Tibial nerve (tissue), 4 donors: ENCODE measurements at places on chromosomes 3 and 15.

GRCh38 chr15:74155766-74156417 lies 17.6 kb upstream of the ISLR start:
- H3K4me3 ChIP-seq, result no peak overlapping the region
- no peak for DNase-seq
- H3K27me3 ChIP-seq, result no peaks in the 10 kb centered on the region
- H3K27ac ChIP-seq, result no peak overlapping the region
- H3K36me3 ChIP-seq, result no peaks in the 10 kb centered on the region

- H3K27ac ChIP-seq, result no peak overlapping the region
- H3K4me3 ChIP-seq, result no peak overlapping the region
- no peaks in the 10 kb centered on the region for H3K4me1 ChIP-seq
- H3K27me3 ChIP-seq, result no peaks in the 10 kb centered on the region
- DNase-seq, result no peak
- H3K36me3 ChIP-seq, result no peaks in the 10 kb centered on the region
These were observed 50.0 kb upstream of the TRPM1 start for GRCh38 chr15:31151301-31152233.

- DNase-seq, result peak; percentile 43
- H3K27me3 ChIP-seq, result no peaks in the 10 kb centered on the region
- no peak overlapping the region for H3K4me3 ChIP-seq
- no peaks in the 10 kb centered on the region for H3K4me1 ChIP-seq
These were observed 23.2 kb upstream of the TATDN2 start for GRCh38 chr3:10224794-10225665.

- H3K4me3 ChIP-seq, result no peak overlapping the region
- no peaks in the 10 kb centered on the region for H3K4me1 ChIP-seq
- no peak for DNase-seq
- no peaks in the 10 kb centered on the region for H3K36me3 ChIP-seq
- H3K27ac ChIP-seq, result no peak overlapping the region
These were observed 13.0 kb downstream of the CYP1A1 start for GRCh38 chr15:74712311-74712710.

DNA sequence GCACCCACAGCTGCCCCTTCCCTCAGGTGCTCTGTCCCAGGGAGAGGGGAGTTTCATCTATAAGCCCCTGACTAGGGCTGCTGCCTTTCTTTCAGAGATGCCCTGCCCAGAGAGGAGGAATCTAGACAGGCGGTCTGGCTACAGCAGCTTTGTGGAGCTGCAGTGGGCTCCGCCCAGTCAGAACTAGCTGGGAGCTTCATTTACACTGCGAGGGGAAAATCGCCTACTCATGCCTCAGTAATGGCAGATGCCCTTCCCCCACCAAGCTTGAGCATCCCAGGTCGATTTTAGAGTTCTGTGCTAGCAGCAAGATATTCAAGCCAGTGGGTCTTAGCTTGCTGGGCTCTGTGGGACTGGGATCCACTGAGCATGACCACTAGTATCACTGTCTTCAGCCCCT lies 181.2 kb upstream of the RARB start:
- no peaks in the 10 kb centered on the region for H3K27me3 ChIP-seq
- no peak overlapping the region for H3K4me3 ChIP-seq
- H3K4me1 ChIP-seq, result no peaks in the 10 kb centered on the region
- H3K36me3 ChIP-seq, result no peaks in the 10 kb centered on the region
- DNase-seq, result no peak
- no peak overlapping the region for H3K27ac ChIP-seq

DNA sequence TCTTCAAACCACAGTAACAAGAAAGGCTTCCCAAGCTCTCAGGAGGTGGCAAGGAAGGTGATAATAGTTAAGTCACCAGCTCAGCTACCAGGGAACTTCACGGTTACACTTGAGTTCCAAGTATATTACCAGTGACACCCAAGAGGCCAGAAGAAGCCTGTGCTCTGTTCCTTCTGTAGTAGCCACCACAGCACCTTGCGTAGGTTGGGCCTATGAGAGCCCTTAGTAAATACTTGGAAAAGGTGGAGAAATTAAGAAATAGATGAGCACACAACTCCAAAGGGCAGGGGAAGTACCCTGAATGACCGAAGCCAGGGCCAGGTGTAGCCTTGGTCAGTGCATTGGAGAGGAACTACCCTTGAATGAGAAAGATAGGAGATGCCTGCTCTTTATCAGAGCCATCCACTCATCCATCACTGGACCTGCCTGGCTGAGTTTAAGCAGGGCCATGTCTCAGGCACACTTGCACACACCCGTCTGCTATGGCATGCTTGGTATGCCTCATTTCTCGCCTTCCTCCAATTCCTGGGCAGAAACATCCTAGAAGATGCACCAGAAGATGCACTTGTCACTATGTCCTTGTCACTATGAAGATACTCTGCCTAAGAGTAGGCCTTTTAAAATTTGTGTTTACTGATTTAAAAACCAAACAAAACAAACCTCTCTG lies 32.6 kb upstream of the NDUFB4 start:
- DNase-seq, result no peak
- H3K36me3 ChIP-seq, result no peaks in the 10 kb centered on the region
- H3K27me3 ChIP-seq, result no peaks in the 10 kb centered on the region
- H3K27ac ChIP-seq, result no peak overlapping the region
- no peak overlapping the region for H3K4me3 ChIP-seq

DNA sequence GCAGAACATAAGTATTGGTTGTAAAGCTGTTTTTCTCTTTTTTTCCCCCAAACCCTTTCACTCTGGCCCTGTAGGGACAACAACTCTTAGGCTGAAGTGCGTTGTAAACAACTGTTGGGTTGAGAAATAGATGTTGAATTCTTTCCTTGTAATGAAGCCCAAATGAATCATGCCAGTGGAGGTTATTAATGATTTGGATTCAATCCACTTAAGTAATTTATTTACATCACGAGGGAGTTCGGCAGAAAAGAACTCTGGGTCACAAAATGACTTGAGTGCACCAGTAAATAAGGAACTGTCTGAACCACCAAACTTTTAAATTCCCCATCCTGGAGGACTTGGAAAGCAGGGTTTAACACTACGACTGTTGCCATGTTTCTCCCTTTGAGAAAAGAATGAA lies 218.9 kb downstream of the PDZRN3 start:
- peak overlapping the region; percentile 2 for H3K4me3 ChIP-seq
- peaks cover 28% of the 10 kb centered on the region for H3K4me1 ChIP-seq
- H3K27me3 ChIP-seq, result no peaks in the 10 kb centered on the region
- no peak for DNase-seq

- H3K4me3 ChIP-seq, result no peak overlapping the region
- no peaks in the 10 kb centered on the region for H3K4me1 ChIP-seq
- no peaks in the 10 kb centered on the region for H3K27me3 ChIP-seq
- peak overlapping the region; percentile 43 for H3K27ac ChIP-seq
These were observed 1.6 kb upstream of the MUSTN1 start for GRCh38 chr3:52836471-52836845.

GRCh38 chr15:83657549-83657948 lies 3.6 kb downstream of the ADAMTSL3 start:
- no peaks in the 10 kb centered on the region for H3K36me3 ChIP-seq
- no peaks in the 10 kb centered on the region for H3K4me1 ChIP-seq
- H3K27ac ChIP-seq, result peak overlapping the region; percentile 31

DNA sequence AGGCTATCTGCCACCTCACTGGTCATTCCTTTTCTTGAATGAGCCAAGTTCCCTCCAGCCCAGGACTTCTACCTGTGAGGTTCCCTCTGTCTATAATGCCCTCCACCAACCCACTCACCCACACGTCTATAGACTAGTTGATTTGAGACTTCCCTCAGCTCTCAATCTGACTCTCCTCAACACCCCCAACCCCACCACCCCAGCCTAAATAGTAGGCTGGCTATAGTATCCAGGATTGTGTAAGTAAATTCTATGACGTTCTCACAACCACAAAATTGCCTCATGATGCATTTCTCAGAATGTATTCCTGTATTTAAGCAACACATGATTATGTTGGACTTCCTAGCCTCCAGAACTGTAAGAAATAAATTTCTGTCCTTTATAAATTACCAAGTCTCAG lies 2.2 kb downstream of the PLSCR1 start:
- no peaks in the 10 kb centered on the region for H3K27me3 ChIP-seq
- H3K4me3 ChIP-seq, result no peak overlapping the region
- peaks cover 3% of the 10 kb centered on the region for H3K36me3 ChIP-seq
- H3K27ac ChIP-seq, result peak overlapping the region; percentile 5
- no peak for DNase-seq
- H3K4me1 ChIP-seq, result peaks cover 14% of the 10 kb centered on the region

DNA sequence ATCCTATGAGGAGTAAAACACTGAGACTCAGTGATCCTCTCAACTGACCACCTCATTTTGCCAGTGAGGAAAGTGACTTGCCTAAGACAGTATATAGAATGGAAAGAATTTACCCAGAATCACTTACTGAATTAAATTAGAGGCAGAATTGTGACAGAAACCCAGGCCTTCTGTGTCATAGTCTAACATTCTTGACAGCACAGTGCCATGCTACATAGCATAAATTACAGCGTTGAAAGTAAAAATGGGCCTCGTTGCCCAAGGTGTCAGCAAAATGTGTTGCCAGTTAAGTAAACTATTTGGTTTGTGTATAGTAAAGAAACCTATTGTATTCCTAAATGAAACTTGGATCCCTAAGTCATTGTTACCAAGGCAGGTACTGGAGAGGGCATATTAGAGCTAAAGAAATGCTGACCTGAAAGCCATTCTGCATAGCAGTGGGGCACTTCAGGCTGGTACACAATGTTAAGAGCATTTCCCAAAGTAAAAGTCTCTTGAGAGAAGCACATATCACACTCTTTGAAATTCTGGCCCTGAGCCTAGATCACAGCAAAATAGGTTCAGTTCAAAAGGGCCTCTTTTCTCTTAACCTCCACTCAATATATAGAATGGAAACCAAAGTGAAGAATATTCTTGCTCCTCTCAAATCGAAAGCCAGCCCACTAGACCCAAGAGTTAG lies 53.8 kb downstream of the HMG20A start:
- H3K27me3 ChIP-seq, result no peaks in the 10 kb centered on the region
- no peaks in the 10 kb centered on the region for H3K36me3 ChIP-seq
- no peaks in the 10 kb centered on the region for H3K4me1 ChIP-seq
- H3K27ac ChIP-seq, result no peak overlapping the region
- no peak overlapping the region for H3K4me3 ChIP-seq
- DNase-seq, result no peak

- no peaks in the 10 kb centered on the region for H3K27me3 ChIP-seq
- no peak overlapping the region for H3K27ac ChIP-seq
- no peaks in the 10 kb centered on the region for H3K36me3 ChIP-seq
- no peak for DNase-seq
- no peaks in the 10 kb centered on the region for H3K4me1 ChIP-seq
These were observed 52.1 kb downstream of the TFG start for GRCh38 chr3:100761211-100761942.

- no peak for DNase-seq
- H3K27ac ChIP-seq, result no peak overlapping the region
- H3K36me3 ChIP-seq, result peaks cover 17% of the 10 kb centered on the region
- no peaks in the 10 kb centered on the region for H3K4me1 ChIP-seq
- no peak overlapping the region for H3K4me3 ChIP-seq
These were observed 61.5 kb upstream of the TCF12 start for GRCh38 chr15:56856934-56857333.

- H3K36me3 ChIP-seq, result peaks cover 32% of the 10 kb centered on the region
- no peak overlapping the region for H3K27ac ChIP-seq
- no peak for DNase-seq
- H3K4me1 ChIP-seq, result no peaks in the 10 kb centered on the region
- no peaks in the 10 kb centered on the region for H3K27me3 ChIP-seq
These were observed 74.0 kb downstream of the SATB1 start for GRCh38 chr3:18351069-18351628.

DNA sequence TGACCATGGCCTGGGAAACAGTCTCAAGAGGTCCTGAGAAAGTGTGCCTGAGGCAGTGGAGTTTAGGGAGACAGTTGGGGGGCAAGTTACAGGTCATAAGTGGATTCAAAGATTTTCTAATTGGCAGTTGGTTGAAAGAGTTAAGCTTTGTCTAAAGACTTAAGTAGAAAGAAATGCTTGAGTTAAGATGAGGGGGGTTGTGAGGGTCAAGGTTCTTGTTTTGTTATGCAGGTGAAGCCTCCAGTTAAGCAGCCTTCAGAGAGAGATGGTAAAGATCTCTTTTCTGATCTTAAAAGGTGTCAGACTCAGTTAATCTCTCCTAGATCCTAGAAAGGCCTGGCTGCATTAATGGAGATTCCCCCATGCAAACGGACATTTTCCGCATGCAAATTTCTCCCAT lies 356.3 kb upstream of the C2CD4B start:
- no peak overlapping the region for H3K27ac ChIP-seq
- no peaks in the 10 kb centered on the region for H3K4me1 ChIP-seq
- H3K27me3 ChIP-seq, result no peaks in the 10 kb centered on the region
- H3K36me3 ChIP-seq, result no peaks in the 10 kb centered on the region
- no peak overlapping the region for H3K4me3 ChIP-seq

DNA sequence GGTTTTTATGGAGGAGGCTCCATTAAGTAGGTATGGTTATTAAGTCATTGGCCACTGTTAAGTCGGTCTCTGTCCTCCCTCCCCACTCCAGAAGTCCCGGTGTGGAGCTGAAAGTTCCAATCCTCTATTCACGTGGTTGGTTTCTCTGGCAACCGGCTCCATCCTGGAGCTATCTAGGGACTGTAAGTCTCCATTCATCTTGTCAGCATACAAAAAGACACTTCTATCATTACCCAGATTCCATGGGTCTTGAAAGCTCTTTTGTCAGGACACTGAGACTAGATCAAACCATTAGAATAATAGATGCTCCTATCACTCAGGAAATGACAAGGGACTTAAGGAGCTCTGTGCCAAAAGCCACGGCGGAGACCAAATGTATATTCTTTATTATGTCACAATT lies 110.3 kb downstream of the PIK3CB start:
- no peaks in the 10 kb centered on the region for H3K27me3 ChIP-seq
- no peaks in the 10 kb centered on the region for H3K4me1 ChIP-seq
- H3K4me3 ChIP-seq, result no peak overlapping the region

- no peak overlapping the region for H3K4me3 ChIP-seq
- peaks cover 30% of the 10 kb centered on the region for H3K27me3 ChIP-seq
- H3K36me3 ChIP-seq, result no peaks in the 10 kb centered on the region
- no peak for DNase-seq
These were observed 4.5 kb downstream of the SLC12A8 start for GRCh38 chr3:125207949-125208568.

- no peak for DNase-seq
- no peaks in the 10 kb centered on the region for H3K27me3 ChIP-seq
- no peaks in the 10 kb centered on the region for H3K4me1 ChIP-seq
- no peak overlapping the region for H3K4me3 ChIP-seq
- no peaks in the 10 kb centered on the region for H3K36me3 ChIP-seq
These were observed 21.4 kb downstream of the ACKR2 start for GRCh38 chr3:42830437-42831320.

- H3K36me3 ChIP-seq, result no peaks in the 10 kb centered on the region
- no peaks in the 10 kb centered on the region for H3K4me1 ChIP-seq
- no peaks in the 10 kb centered on the region for H3K27me3 ChIP-seq
These were observed 17.5 kb upstream of the RAD18 start for GRCh38 chr3:8980756-8981257.

- H3K36me3 ChIP-seq, result no peaks in the 10 kb centered on the region
- no peak for DNase-seq
- H3K4me1 ChIP-seq, result no peaks in the 10 kb centered on the region
- H3K4me3 ChIP-seq, result no peak overlapping the region
- H3K27ac ChIP-seq, result no peak overlapping the region
These were observed 775.8 kb upstream of the ARPP21 start for GRCh38 chr3:34863485-34863884.

- H3K36me3 ChIP-seq, result no peaks in the 10 kb centered on the region
- H3K4me1 ChIP-seq, result no peaks in the 10 kb centered on the region
- H3K27me3 ChIP-seq, result no peaks in the 10 kb centered on the region
- DNase-seq, result no peak
- H3K27ac ChIP-seq, result no peak overlapping the region
- H3K4me3 ChIP-seq, result no peak overlapping the region
These were observed 105.5 kb downstream of the PYDC2 start for GRCh38 chr3:191566469-191566868.

GRCh38 chr15:37695719-37696118 lies 238.7 kb upstream of the TMCO5A start:
- no peaks in the 10 kb centered on the region for H3K4me1 ChIP-seq
- no peak for DNase-seq
- no peaks in the 10 kb centered on the region for H3K36me3 ChIP-seq
- no peaks in the 10 kb centered on the region for H3K27me3 ChIP-seq
- H3K27ac ChIP-seq, result no peak overlapping the region
- H3K4me3 ChIP-seq, result no peak overlapping the region
